Hypothalamus (tissue), 51 donors: ENCODE measurements at places on chromosomes 7 and 10.

- no peak for DNase-seq
Measured at GRCh38 chr10:60846173-60846572, 67.9 kb downstream of the CDK1 start.

DNA sequence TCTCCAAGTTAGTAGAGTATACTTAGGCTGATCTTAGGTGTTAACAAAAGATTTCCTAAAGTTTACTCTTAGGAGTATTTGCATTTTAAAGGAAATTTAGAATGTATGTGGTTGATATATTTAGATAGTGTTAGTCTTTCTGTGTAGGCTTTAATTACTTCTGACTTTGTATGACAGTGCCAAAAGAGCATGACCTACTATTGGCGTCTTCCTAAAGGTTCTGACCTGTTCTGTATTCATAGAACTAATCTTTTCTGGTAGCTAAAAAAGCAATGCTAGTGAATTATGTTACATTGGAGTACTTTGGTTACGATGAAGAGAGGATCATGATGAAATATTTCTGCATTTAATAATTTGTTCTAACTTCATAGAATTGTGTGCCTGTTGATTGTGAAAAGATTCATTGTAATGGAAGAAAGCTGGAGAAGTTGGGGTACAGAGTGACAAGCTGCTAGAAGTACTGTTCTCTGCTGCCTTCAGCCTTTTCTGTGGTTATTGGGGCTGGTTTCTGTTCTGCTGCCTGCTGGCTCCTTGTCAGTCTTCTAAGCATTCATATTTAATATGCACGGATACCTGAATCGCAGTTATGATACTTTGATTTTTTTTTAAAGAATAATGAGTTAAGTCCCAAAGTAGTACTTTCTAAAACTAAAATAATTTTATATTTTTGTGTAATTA, 13.2 kb downstream of the WAC start:
- DNase-seq = no peak

DNA sequence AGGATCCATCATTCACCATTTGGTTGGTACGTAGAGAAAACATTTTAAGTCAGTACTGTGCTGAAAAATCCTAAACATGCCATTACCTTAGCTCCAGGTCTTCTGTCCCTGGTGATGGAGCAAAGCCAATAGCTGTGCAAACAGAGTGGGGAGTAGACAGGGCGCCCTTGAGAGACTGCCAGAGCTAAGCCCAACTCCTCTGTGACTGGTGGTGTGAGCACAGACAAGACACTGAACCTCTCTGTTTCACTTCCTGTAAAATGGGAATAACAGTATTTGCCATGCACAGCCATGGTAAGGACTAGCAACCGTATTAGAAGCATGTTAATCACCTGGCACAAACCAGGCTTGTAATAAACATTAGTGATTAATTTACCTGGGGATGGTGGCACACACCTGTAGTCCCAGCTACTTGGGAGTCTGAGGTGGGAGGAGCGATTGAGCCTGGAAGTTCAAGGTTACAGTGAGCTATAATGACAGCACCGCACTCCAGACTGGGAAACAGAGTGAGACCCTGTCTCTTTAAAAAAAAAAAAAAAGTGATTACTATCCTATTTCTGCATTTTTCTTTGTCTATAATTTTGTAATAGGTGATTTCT, 28.7 kb downstream of the LYZL1 start:
- DNase-seq = no peak

DNA sequence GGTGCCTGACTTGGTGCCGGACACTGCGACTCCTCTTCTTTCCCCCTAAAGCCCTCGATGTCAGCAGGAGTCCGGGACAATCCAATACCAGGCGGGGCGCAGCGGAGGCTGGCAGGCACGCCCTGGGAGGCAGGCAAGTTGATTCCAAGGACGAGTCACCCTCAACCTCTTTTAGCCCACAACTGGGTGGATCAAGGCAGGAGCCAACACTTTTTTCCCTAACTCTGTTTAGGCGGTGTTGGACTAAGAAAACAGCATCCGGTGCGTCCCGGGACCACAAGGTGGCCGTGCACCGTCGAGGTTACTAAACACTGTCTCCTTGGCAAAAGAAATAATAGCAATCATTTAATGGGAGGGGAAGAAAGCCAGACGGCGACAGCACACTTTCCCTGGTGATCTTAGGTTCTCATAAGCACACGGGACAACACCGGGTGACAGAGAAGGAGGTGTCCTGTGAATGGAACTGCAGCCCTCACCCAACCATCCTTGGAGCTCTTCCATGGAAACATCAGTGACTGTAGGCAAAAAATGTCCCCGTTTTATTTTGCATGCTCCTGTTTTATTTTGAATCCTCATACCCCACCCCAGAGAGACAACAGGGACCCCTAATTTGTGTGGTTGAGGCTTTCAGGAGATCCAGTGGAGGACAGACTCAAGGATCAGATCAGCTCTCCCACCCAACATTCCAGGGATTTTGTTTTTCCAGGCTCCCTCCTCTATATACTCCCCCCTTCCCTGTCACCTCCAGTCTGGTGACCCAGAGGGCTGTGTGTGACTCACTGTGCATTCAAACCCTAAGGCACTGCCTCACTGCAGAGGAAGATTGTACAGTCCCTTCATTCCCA, 1.3 kb upstream of the CALCR start:
- DNase-seq = no peak

GRCh38 chr10:120963594-120964220, 112.5 kb downstream of the WDR11 start:
- DNase-seq = no peak

DNA sequence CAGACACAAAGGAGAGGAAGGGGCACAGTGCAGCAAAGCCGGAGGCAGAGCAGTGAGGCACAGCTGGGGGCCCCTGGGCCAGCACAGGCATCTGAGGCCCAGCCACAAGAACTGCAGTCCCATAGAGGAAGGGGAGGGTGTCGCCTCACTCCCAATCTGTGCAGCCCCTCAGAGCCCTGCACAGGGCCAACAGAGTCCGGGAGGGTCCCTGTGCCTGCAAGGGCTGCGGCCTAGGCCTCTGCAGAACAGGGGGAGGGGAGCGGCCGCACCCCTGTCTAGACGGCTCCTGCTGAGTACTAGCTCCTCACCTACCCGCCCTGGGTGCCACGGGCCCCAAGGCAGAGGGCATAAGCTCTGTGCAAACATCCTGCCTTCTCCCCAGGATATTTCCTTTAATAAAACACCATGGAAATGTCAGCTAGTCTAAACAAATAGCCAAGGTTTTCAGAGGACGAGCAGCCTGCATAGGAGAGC, 32.4 kb upstream of the RET start:
- no peak for DNase-seq

DNA sequence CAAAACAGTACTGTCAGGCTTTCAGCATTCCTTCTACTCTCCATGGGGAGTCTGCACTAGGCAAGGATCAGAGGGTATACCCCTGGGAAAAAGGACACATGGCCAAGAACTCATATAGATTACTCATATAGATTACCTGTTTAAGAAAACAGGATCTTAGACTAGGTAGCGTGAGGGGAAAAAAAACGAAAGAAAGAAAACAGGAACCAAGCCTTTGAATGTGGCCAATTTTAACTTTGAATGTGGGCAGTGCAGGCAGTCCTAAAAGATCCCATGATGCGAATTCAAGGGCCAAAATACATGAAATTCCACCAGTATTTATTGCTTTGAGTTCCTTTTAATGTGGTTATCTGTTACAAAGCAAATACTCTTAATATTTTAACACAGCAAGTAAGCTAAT, 108.6 kb upstream of the TAC1 start:
- no peak for DNase-seq
